ENCODE measurements at places on chromosomes 11 and 22. TPM values are rescaled to one million over a fixed set of nuclear protein-coding genes. Genes with fewer than 3 reads are reported as not detected.
A peak's percentile ranks its signal among the peaks of the same experiment; 100 is the strongest.

The OVCH2 gene
- 1.4 TPM for total RNA-seq

The PAK1 gene
- 69.1 TPM for total RNA-seq

The GUCY1A2 gene
- 25.6 TPM for total RNA-seq

The TRIM66 gene
- 10.4 TPM for total RNA-seq

The MYEOV gene
- 1.3 TPM for total RNA-seq

The MUC5AC gene
- not detected for total RNA-seq

The CLTCL1 gene
- total RNA-seq, result 60.1 TPM

The C11orf42 gene
- total RNA-seq, result not detected

The ELMOD1 gene
- 3.2 TPM for total RNA-seq

The DNAL4 gene
- 9.3 TPM for total RNA-seq

The PHLDA2 gene
- total RNA-seq, result 1.9 TPM

- DNase-seq, result no peak
Observed at GRCh38 chr11:17154409-17155159, 53.2 kb downstream of the PIK3C2A start.

- no peak for DNase-seq
Observed at GRCh38 chr11:58446294-58446693, 4.3 kb upstream of the OR5B12 start.

DNA sequence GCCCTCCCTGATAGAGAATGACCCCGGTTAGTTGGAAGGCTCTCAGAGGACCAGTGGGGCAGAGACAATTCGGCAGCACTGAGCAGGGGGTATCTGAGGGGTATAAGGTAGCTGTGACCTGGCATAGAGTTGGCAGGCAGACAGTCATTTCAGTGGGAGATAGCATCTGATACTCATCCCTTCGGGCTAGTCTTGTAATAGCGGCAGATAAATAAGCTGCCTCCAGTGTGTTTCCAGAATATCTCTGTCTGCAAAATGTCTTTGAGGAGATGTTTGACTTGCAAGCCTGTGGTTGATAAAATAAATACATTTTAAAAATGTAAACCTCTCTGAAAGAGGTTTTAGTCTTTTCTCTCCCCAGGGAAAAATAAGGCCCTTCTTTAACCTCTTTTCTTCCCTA, 54.2 kb downstream of the TEAD1 start:
- no peak for DNase-seq

- DNase-seq, result no peak
Observed at GRCh38 chr11:116603728-116604323, 169.0 kb downstream of the BUD13 start.

DNA sequence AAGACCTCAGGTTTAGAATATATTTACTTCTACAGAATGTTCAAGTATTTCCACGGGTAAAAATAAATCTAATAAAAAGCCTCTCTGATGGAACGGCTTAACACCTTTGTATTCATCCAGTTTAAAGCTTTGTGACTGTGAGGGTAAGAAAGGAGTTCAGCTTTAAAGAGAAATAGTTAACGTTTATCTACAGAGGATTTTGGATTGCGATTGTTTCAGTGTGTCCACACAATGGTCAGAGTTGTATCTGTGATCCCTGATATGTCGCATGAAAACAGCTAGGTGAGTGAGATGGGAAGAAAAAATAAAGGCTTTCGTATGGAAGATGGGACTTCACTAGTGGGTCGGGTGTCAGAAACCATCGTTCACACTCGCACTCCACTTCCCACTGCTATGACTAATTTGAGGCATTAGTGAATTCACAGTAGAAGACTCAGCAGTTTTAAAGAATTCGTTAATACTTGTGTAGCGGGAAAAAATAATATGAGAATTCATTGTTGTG, 1.6 kb downstream of the APLP2 start:
- peak; percentile 27 for DNase-seq

DNA sequence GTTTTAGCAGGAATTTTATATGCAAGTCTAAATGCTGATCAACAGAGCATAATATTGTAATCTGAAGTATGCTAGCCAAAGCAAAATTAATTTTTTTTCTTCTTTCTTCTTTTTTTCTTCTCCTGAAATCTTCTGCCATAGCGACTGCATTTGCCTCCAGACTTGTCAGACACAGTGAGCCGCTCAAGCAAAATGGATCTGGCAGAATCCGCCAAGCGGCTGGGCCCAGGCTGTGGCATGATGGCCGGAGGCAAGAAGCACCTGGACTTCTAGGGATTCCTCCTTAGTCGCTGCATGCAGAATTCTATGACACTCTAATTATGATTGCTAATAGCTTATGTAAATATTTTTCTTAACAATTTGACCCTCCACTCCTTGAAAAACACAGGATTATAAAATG, 27.9 kb downstream of the PAX6 start:
- DNase-seq, result no peak

GRCh38 chr11:128208329-128209137, 378.8 kb downstream of the ETS1 start:
- DNase-seq, result peak; percentile 81

DNA sequence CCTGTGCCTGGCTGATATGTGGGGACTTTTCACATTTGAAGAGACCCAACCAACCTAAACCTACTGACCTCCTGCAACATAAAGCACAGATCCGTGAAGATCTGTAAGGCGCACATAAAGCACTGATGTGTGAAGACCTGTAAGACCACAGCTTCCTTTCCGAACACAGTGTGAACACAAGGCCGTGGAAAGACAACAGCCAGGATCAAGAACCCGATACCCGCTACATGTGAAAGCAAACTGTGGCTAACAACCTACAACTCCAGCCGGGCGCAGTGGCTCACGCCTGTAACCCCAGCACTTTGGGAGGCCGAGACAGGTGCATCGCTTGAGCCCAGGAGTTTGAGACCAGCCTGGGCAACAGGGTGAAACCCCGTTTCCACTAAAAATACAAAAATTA, 17.6 kb upstream of the PPFIA1 start:
- no peak for DNase-seq

- DNase-seq, result no peak
Observed at GRCh38 chr11:122155765-122156527, 39.9 kb upstream of the BLID start.

- DNase-seq, result no peak
Observed at GRCh38 chr11:93935826-93936225, 85.3 kb upstream of the HEPHL1 start.

DNA sequence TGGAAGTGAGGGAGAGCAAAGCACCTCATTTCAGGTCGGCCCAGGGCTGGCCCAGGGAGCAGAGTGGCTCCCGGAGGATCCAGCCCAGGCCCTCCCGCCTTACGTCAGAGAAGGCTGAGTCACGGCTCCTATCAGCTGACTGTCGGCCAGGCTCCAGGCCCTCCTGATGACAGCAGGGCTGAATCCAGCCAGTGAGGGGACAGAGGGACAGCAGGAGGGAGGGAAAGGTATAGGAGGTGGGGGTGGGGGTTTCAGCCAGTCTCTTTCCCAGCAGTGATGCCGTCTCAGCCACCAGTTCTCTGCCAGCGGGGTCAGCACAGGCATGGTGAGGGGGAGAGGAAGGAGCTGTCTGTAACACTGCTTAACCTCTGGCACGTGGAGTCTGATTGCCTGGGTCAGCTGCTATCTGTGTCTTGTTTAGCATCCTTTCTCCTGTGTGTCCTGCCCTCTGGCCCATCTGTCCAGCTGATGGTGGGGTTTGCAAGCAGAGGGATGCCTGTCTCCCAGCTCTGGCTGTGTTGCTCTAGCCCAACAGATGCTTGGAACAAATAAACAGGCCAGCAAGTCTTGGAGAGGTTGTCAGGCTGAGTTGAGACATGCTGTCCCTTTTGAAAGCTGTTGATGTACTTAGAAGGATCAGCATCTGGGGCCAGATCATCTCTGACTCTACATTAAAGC, 74.0 kb downstream of the ADAMTS15 start:
- DNase-seq, result peak; percentile 80

DNA sequence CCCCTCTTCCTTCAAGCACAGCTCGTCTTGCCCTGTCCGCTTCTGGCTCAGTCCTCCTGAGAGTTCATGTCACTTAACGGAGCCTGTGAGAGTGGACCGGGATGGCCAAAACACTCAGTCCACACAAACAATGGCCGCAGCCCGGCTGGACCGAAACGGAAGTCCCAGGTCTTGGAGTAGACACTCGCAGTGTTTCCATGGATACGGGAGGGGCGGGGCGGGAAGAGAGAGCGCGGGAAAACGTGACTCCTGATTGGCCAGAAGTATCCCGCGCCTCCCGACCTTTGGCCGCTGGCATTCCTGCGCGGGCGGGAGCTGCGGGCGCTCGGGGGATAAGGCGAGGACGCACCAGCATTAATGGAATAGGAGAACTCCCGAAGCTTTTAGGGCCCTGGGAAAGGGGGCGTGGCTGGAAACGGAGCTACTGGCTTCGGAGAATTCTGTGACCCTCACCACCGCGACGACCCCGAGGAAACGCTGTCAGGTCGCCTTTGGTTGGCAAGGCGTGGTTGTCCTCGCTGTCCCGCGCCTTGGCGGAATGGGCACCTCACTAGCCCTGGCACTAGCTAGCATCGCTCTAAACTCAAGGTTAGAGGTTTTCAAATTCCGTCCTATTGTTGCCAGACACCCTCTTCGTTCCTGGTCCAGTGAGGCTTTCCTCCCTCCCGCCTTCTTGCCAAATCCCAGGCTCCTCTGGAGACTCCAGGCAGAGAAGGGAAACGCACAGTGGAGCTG, at the start of the genes NLRP14 and ZNF214:
Gene NLRP14 (plus strand): TSS at position 297 of the 735 bp plus-strand sequence. CDS start 18,108 bp downstream, outside the sequence.
Gene ZNF214 (minus strand): TSS at position 164 of the 735 bp plus-strand sequence. CDS start 17,511 bp downstream, outside the sequence.
- DNase-seq, result peak; percentile 97

DNA sequence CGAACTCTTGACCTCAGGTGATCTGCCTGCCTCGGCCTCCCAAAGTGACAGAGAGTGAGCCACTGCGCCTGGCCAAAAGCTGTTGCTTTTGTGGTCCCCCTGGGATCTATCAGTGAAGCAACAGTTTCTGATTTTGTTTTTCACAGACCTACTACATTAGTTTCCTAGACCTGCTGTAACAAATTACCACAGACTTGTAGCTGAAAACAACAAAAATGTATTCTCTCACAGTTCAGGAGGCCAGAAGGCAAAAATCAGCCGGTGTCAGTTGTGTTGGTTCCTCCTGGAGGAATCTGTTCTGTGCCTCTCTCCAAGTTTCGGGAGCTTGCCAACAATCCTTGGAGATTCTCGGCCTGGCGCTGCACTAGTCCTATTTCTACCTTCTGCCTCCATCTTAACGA, 8.5 kb upstream of the SLC35C1 start:
- no peak for DNase-seq

- DNase-seq, result no peak
Observed at GRCh38 chr11:104970756-104971155, 2.4 kb upstream of the CASP4 start.

GRCh38 chr22:18067548-18068341, 10.0 kb upstream of the PEX26 start:
- no peak for DNase-seq

DNA sequence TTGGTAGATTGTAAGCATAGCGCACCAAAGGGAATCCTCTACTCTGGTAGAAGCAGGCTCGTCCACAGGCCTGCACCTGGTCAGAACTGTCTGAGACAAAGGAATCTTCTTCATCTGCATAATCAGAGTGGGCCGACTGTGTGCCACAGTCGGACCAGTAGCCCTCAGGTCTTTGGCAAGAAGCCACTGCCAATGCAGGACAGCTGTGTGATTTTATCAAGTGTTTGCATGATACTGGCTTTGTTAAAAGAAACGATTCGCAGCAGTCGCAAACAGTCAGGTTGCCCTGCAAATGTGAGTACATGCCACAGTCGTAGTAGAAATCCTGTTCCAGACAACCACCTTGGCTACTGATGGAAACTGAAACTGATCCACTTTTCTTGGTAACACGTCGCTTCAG, 4.9 kb upstream of the CCDC34 start:
- DNase-seq, result peak; percentile 58

DNA sequence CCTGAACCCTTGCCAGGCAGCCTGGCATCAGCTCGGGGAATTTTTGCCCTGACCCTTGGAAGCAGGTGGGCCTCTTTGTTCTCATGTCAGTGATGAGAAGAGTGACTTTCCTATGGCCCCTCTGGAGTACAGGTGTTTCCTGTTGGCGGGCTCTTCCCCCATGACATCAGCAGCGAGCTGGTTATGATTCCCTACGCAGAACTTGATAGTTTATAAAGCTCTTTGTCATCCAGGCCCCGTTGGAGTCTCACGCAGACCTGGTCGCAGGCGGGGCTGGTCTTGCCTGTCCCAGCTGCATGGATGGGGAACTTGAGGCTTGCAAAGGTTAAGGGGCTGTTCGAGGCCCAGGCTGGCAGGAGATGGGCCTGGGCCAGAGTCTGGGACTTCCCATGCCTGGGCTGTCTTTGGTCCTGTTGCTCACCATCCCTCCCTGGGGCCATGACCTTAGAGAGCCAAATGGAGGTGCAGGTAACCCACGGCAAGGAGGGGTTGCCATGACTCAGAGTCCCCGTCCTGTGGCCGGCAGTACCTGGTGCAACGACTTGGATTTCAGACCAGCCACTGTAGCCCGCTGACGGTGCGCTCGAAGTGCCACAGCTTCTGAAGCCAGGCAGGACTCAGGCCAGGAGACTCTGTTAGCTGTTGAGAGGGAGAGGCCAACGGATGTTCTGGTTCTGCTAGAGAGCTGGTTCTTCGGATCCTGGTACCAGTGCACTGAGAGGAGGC, 45.9 kb upstream of the PPP6R3 start:
- DNase-seq, result no peak

GRCh38 chr11:1896923-1897322, 5.2 kb upstream of the PRR33 start:
- DNase-seq, result no peak

DNA sequence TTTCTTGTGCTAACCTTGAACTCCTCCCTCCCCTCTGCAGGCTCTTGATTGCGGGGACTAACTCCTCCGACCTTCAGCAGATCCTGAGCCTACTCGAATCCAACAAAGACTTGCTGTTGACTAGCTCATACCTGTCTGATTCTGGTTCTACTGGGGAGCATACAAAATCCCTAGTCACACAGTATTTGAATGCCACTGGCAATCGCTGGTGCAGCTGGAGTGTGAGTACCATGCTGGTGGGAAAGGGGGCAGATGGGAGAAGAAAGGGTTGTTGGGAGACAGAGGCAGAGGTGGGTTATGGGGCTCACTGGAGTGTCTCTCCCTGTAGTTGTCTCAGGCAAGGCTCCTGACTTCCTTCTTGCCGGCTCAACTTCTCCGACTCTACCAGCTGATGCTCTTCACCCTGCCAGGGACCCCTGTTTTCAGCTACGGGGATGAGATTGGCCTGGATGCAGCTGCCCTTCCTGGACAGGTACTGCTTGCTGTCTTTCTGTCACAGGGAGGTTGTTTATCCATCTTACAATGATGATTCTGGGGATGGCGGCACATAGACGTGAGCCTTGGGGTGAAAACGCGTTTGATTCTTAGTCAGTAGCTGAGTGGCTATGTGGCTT, 4.5 kb downstream of the SLC3A2 start:
- DNase-seq, result no peak
